ENCODE measurements at places on chromosomes 5 and 9.
A peak's percentile ranks its signal among the peaks of the same experiment; 100 is the strongest.

DNA sequence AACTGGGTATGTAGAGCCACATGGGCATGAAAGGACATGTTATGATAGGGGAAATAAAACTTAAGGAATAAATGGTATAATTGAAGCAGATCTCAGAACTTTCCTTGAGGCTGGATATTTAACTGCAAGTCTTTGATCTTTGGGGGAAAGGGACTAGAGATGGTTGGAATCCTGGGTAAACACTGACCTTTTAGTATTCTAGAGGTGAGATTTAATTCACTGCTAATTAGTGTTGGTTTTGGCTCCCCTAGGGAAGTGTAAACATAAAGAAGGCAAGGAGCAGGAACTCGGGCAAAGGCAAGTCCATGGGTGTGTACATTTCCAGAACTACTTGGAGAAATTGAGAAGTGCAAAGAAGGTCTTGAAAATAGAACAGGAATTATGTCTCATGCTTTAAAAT lies 16.6 kb downstream of the NIM1K start:
- no peak for DNase-seq

- DNase-seq, result no peak
Observed at GRCh38 chr9:133458643-133459312, 1.0 kb upstream of the CACFD1 start.

- peak; percentile 77 for DNase-seq
Observed at GRCh38 chr5:134626369-134627014, 6.1 kb downstream of the SAR1B start.

GRCh38 chr9:117413346-117414219 lies 1.3 kb downstream of the ASTN2 start:
- DNase-seq, result peak; percentile 1

- no peak for DNase-seq
Observed at GRCh38 chr5:144192661-144193060, 22.0 kb downstream of the KCTD16 start.

DNA sequence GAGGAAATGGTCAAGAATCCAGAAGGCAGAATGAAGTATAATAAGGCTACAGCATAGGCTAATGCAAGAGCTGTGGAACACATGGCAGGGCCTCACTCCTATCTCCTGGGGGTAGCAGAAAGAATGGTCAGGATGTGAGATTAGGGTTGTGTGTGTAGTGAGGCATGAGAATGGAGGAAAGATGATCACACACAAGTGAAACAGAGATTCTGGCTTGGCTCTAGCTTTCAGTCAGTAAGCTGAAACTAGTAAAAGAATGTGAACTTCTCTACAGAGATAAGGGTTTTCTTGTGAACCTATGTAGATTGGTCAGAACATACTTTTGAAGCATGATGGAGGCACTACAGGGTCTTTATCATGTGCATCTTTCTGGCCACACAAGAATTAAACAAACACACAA lies 298.8 kb downstream of the ASTN2 start:
- no peak for DNase-seq

All from fibroblast of mammary gland (primary cell).